Esophagus squamous epithelium (tissue), 5 donors: ENCODE measurements at places on chromosomes 12 and 14.

- no peak for DNase-seq
These were observed 64.2 kb upstream of the OVCH1 start for GRCh38 chr12:29561664-29562071.

GRCh38 chr12:112792301-112792700 is 753 bp downstream of the RPH3A start:
- no peak for DNase-seq

DNA sequence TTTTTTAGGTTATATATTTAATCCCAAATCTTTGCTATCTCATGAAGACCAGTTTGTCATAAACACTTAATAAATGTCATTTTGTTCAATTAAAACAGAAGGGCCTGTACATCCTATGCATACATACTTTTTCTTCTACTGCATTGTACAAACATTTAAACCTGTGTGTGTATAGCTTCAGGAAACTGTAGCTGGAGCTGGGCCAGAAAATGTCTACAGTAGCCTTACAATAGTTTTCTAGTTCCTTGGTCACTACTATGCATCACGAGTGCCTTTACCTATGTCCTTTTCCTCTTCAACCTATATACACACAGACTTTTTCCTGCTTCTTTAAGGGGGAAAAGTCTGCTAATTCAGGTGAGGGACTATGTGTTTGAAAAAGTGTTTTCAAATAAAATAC is 302.8 kb downstream of the PAWR start:
- DNase-seq: no peak

- DNase-seq: no peak
These were observed 52.5 kb upstream of the PELI2 start for GRCh38 chr14:56065621-56066290.

- no peak for DNase-seq
These were observed 17.5 kb downstream of the CAMKK2 start for GRCh38 chr12:121279071-121279375.
